ENCODE measurements at places on chromosomes 6 and 20. TPM values are rescaled to one million over a fixed set of nuclear protein-coding genes. Genes with fewer than 3 reads are reported as not detected.

- no peak overlapping the region for H3K4me3 ChIP-seq
- no peak for DNase-seq
- H3K27me3 ChIP-seq, result no peaks in the 10 kb centered on the region
Measured at GRCh38 chr6:44739181-44739580, 351.7 kb downstream of the CDC5L start.

Gene FAM162B
- total RNA-seq, result not detected

Gene NRSN1
- not detected for total RNA-seq

DNA sequence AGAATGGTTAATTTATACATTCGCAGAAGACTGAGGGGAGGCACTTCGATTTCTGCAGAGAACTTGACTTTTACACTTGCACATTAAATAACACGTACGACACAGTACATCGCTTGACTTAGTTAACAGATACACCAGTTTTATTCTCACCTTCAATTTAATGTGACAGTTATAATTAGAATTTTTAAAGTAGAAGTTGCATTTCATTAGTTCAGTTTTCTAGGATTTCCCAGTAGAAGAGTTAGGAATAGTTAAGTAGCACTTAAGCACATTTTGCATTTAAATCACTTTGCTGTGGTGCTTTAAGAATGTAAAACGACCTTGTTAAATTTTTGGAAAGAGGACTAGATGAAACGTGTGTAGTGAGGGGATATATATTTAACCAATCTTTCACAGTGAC, 1.6 kb upstream of the BEND3 start:
- no peaks in the 10 kb centered on the region for H3K27me3 ChIP-seq
- H3K4me3 ChIP-seq, result no peak overlapping the region
- no peaks in the 10 kb centered on the region for H3K36me3 ChIP-seq
- H3K4me1 ChIP-seq, result peaks cover 11% of the 10 kb centered on the region
- no peak for DNase-seq

GRCh38 chr6:20058912-20059311, 153.4 kb downstream of the MBOAT1 start:
- H3K27ac ChIP-seq, result no peak overlapping the region
- H3K36me3 ChIP-seq, result no peaks in the 10 kb centered on the region
- no peaks in the 10 kb centered on the region for H3K27me3 ChIP-seq
- H3K4me1 ChIP-seq, result peaks cover 4% of the 10 kb centered on the region
- H3K4me3 ChIP-seq, result no peak overlapping the region

Gene TM9SF4
- 42.3 TPM for total RNA-seq

Gene MUCL3
- not detected for total RNA-seq

- H3K27ac ChIP-seq, result no peak overlapping the region
- DNase-seq, result no peak
- peaks cover 14% of the 10 kb centered on the region for H3K4me1 ChIP-seq
- peaks cover 15% of the 10 kb centered on the region for H3K36me3 ChIP-seq
- no peak overlapping the region for H3K4me3 ChIP-seq
- no peaks in the 10 kb centered on the region for H3K27me3 ChIP-seq
Measured at GRCh38 chr6:16683641-16684194, 77.5 kb downstream of the ATXN1 start.

Gene RAET1E
- not detected for total RNA-seq
